D721Med (cell line): ENCODE measurements at places on chromosomes 7 and 10.

DNA sequence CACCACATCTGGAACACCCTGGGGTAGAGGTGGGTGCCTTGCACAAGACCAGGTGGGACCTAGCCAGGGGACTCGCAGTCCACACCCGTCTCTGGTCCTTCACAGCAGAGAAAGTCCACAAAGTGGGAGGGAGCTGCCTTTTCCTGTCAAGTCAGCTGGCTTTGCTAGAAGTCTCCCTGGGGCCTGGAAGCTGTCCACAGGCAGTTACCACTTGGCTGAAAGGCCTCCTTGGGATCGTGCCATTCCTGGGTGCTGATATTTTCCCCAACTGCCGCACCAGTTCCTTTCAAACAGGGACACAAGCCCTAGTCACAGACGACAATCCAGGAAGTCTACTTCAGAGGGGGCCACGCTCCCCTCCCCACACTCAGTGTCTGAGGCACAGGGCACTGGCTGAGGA, 75.4 kb downstream of the AFAP1L2 start:
- no peak for DNase-seq

GRCh38 chr7:77542409-77542808, 5.3 kb downstream of the PTPN12 start:
- no peak for DNase-seq

DNA sequence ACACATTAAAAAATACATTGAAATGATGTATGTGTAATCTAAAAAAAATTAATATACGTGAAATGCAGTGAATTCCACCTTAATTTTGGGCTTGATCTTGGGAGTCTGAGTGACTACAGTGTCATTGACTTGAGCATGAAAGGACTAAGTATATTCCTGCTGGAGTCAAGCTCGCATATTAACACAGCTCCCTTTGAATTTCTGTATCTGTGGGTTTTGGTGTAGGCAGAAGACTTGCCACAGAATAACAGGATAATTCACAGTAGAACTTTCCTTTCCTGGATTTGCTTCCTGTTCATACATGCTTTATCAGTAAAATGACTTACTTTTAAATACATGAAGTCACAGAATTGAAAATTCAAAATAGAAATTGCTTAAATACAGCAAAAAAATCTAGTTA, 55.3 kb downstream of the PPP1R9A start:
- DNase-seq: no peak

DNA sequence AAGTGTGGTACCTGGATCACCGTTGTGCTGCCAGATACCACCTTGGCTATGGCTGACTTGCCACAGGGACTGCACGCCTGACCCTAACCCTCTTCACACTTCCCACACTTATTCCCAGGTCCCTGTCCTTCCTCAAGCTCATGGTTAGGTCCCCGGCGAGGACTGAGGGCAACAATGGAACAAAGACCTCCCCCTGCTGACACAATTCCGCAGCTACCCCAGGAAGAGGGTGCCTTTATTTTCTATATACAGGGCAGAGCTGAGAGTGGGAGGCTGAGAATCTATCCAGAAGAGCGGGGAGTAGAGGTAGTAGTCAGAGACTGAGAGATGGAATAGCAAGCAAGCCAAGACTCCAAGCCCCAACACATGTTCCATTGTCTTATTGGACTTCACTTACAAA, 118.1 kb upstream of the SEM1 start:
- DNase-seq: no peak

GRCh38 chr10:47240173-47240572, 59.8 kb upstream of the GDF10 start:
- no peak for DNase-seq

- no peak for DNase-seq
Measured at GRCh38 chr10:15863733-15864132, 3.4 kb upstream of the MINDY3 start.

DNA sequence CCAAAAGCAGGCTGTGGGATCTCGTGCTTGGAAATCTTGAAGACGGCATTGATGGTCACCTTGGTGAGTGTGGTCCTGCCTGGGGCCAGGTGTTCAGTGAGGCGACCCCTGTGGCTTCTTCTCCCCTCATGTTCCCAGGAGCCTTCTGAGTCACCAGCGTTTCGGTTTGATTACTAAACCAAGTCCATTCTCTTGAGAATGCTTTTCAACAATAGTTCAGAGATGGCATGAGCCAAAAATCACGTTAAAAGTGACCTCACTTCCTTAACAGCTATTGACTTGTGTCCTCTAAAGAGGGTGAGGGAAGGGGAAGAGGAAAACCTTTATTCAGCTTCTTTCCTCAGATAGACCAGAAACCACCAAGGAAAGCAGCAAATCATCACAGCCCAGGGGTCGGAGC, 315.2 kb downstream of the GATA3 start:
- DNase-seq: no peak

DNA sequence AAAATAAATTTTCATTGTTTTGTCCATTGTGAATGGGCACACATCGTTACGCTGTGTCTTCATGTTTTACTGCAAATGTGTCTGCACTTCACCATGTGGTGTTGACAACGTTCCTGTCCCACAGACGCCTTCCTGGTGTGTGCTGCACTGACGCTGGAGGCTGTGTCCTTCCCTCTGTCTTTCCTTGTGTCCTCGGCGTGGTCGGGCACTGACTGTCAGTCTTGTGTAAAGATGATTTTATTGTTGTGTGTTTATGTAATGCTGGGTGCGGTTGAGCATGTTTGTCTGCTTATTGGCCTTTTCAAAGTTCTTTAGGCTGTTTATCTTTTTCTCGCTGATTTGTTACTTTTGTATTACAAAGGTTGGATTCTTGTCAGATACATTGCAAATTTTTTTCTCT, 18.1 kb downstream of the IDI2 start:
- no peak for DNase-seq

- no peak for DNase-seq
Measured at GRCh38 chr10:44341886-44342285, 43.0 kb downstream of the CXCL12 start.

DNA sequence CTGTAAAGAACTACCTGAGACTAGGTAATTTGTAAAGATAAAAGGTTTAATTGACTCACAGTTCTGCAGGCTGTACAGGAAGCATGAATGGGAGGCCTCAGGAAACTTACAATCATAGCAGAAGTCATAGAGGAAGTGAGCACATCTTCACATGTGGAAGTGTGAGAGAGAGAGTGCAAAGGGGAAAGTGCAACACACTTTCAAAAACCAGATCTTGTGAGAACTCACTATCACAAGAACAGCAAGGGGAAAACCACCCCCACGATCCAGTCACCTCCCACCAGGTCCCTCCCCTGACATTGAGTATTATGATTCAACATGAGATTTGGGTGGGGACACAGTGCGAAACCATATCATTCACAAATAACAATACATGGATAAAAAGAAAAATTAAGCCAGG, 24.5 kb downstream of the AVL9 start:
- DNase-seq: no peak

- no peak for DNase-seq
Measured at GRCh38 chr7:9488555-9488954, 1055.1 kb downstream of the NXPH1 start.

- DNase-seq: no peak
Measured at GRCh38 chr7:92832534-92833023, 3.8 kb downstream of the CDK6 start.

- DNase-seq: no peak
Measured at GRCh38 chr7:79091661-79092060, 361.8 kb downstream of the MAGI2 start.

DNA sequence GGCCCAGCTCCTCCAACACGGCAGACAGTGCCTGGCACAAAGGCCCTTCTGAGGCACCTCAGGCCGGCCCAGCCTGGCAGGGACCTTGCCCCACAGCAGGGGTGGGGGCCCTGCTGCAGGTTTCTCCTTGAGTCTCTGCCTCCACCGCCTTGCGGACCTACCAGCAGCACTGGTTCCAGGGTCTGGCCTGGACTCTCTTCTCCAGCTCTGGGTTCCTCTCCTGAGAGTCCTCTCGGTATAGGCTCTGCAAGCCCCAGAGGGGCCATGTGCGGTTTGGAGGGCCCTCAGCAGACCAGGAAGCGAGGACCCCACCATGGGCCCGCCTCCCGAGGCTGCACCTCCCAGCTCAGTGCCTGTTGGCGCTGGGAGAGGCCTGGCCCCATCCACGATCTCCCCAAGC, 38.1 kb upstream of the ADGRA1 start:
- no peak for DNase-seq

DNA sequence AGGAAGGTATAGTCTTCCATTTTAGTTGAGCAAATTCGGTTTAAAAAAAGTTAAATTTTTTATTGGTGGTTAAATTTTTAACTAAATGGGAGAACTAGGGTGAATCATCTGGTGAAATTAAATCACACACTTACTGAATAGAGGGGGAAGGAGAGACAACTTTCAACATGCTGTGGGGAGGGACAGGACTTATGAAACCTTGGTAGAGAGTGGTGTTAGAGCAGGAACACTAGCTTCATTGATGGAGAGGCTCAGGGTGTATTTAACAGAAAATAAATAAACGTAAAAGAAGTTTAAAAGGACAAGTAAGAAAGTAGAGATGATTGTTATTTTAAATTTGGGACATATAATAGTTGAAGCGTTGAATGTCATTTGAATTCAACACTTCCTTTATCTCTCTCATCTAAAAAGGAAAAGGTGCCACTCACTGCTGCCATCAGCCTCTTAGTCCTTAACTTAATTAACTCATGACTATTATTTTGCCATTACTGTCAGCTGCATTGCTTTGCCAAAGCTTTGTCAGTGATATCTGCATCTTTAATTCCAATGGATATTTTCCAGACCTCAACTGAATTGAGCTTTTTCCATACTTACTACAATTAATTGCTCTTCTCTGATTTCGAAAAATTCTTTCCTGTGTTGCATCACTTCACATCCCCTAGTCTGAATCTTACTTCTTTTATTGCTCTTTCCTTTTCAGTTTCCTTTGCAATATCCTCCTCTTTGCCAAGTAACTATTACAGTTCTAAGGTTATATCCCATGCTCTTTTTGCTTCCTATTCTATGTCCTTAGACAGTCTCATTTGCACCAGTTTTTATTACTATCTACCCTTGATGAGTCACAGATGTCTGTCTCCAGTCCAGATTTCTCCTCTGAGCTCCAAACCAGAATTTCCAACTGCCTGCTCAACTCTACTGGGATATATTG, 71.7 kb downstream of the GNAT3 start:
- DNase-seq: no peak

GRCh38 chr7:116546054-116546453, 21.2 kb downstream of the CAV1 start:
- no peak for DNase-seq

DNA sequence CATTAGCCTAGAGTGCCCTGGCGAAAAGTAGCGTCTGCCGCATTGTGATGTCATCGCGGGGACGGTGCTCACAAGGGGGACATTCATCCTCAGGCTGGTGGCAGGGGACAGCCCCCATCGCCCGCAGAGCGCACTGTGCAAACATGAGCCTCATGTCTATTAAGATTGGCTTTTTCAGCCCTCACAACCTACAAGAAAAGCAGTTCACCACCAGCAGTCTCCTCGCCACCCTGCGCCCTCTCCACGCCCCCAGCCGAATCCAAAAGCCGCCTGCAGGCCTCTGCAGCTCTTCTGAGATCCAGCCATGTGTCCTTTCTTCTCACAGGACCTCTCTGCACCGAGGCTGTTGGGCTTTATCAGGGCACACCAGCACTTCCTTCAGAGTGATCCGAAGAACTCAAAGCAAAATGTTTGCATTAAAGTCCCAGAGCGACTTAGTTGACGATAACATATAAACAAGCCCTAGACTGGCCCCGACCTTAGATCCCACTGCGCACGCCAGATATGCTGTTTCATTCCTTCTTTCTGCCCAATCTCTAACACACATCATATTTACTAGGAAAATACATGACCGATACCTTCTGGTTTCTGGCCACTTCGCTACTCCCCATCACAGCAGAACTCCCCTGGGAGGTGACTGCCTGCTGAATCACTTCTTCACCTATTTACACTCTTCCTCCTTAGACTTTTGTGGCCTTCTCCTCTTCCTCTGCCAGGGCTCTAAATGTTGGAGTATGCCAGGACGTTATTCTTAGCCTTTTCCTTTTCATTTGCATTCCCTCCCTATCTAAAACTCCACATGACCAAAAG, 206.0 kb upstream of the SH2B2 start:
- no peak for DNase-seq

DNA sequence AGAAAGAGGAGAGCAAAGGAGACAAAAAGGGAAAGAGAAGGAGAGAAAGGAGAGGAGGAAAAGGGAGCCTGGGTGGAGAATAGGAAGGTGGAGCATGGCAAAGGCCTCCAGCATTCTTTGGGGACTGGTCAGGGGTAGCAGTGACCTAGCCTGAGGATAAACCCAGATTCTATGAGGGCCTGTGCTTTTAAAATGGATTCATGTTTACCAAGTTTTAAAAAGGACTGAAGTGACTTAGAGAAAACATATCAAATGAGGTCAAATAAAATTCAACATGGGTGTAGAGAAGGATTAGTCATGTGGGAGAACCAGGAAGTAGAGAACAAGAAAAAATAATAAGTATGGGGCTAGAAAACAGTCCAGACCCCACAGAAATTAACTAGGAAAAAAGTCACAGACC, 20.7 kb downstream of the CREB3L2 start:
- DNase-seq: no peak

GRCh38 chr10:81177651-81178244, 640.0 kb downstream of the SH2D4B start:
- DNase-seq: no peak

DNA sequence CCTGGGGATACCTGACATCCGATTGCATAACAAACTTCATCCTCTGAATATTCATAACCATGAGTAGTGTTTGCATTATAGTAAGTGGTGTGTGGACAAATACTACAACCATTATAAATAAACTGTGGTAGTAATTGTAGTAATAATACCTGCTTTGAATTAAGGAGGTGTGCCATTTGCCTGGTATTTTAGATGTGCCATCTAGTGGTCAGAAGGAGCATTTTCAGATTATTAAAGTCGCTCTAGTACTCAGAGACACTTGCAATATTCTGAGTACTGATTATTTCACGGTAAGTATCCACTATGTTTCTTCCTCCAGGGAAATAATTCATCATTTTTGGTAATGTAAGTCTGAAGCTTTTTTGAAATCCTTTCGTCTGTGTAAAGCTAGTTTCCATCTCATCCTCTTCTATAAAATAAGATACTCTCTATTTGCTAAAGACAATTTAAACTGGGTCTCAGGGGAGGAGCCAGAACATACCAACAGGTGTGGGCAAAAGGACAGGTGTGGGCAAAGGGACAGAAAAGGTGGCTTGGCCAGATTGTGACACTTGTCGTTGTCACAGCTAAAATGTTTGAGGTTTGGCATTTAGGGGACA, 115.3 kb upstream of the WDR11 start:
- DNase-seq: no peak

GRCh38 chr10:116263870-116264655, 8.9 kb downstream of the GFRA1 start:
- DNase-seq: no peak

GRCh38 chr7:117704063-117704462, 169.2 kb downstream of the CTTNBP2 start:
- no peak for DNase-seq
